ENCODE measurements at places on chromosomes 6 and 20.

DNA sequence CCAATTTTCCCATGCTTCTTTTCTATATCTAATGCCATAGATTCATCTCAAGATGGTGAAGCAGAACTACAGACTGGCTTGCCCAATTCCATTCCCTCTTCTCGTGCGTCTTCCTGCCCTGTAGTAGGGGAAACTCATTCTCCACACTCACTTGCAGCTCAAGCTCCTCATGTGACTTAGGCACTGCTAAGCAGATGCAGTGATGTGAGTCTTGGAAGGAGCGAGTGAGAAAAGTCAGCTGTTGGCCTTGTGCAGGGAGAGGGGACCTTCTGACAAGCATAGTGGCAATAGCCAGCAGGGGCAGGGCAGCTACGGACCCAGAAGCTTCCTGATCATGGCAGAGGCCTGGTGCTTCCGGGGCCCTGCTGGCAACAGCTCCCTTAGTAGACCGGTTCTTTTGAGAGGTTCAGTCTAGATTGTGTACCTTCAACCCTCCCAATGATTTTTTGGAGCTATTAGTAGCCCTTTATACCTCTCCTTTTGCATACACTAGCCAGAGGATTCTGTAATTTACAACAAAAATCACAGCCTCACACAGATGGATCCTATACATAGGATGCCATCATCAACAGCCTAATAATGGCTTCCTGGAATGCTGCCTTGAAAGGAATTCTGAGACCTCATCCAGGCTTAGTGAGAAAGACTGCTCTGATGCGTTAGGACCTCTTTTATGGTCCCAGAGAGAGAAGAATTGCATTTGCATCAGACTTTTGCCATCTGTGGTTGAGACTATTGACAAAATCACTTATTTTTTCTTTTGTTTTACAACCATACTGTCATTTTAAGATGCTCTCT is 121.5 kb upstream of the RIPOR2 start:
- DNase-seq: no peak

DNA sequence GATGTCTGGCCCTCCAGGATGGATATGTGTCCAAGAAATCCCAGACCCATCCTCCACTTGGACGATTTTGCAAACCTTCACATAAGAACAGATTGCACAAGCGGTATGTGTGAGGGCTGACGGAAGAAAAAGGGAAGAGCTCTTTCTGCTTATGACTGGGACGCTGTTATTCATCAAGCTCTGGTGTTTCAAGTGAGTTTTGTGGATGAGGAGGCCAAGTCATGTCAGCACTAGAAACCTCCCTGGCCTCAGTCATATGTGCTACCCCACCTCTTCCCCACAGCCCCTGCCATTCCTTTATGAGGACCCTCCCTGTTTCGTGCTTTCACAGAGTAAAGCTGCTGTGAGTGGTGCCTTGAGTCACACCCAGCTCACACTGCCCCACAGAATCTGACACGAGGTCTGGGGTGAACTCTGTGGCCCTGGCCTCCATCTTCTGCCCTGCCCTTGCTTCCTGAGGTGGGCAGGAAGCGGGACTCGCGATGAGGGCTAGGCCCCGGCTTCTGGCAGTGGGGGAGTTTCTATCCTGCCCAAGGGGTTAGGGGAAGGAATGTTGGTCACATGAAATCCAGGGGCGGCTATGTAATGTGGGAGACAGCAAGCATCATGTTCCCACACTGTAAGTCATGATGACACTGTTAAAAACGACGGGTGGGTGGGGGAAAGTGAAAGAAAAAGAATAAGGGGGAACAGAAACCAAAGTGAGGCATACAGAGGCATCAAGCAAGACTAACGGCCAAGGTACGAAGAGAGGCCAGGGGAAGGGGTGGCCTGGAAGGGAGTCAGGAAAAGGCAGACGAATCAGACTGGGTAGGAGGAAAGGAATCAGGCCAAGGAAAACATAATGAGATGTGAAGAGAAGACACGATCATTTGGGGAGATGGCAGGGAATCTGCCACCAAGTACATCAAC is 78.1 kb downstream of the PRDM1 start:
- no peak for DNase-seq

DNA sequence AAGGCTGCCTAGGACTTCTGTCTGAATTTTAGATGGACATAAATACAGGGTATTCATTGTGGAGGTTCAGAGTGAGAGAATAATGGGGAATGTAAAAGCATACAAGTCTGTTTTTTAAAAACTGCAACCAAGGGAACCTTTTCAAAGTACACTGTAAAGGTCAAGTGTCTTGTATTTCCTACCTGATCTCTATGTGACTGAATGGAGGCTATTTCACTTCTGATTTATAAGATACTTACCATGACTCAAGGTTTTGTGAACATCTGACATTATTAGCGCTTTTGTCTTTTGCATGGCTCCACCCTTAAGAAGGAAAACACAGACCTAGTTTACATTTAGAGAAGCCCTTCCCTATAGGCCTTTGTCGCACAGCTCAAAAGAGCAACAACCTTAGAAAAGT is 126.5 kb downstream of the ZFAND3 start:
- DNase-seq: no peak

DNA sequence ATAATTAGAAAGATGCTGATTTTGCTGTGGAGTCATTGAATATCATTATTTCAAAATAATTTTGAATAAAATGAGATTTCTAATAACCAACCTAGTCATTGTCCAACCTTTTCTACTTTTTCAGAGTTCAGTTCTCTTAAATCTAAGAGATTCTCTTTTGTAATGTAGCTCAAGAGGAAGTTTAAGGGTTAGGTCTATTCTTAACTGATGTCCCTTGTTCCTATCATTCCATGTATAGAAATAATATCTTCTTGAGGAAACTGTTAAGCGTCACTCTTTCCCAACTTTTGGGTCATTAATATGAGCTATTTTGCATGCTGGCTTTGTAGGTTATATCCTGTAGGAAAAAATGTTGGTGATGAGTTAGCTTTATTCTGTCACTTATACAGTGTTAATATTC is 27.0 kb downstream of the RNF144B start:
- no peak for DNase-seq

DNA sequence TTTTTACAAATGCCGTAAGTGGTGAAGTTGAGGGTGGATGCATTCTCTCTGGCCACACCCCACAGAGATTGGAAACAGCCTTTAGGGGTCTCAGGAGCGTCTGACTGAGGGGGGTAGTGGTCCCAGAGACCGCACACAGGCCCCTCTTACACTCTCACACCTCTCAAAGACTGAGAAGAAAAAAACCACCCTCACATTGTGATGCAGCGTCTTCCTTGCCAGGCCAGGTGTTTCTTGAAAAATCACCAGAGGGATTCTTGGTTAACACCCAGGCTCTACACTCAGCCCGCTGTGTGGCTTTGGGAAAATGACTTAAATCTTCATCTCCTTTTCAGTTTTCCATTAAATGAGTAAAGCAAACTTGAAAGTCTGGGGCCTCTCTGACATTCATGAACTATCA is 115.8 kb upstream of the SPTLC3 start:
- DNase-seq: no peak

DNA sequence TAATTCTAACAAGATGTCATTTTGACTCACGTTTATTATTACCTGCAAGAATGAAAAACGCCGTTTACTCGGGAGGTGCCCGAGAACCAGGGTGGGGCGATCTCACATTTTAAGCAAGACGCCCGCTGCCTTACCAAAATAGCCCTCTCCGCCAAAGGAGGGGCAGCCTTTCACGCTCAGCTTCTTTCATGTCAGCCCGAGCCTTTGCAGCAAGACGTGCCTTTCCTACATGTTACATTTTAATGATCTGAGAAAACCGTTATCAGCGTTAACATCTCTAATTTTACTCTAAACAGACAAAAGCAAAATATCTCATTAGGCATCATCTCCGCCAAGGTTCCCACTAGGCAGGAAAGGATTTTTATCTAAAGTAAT is 2.0 kb downstream of the BACH2 start:
- no peak for DNase-seq

DNA sequence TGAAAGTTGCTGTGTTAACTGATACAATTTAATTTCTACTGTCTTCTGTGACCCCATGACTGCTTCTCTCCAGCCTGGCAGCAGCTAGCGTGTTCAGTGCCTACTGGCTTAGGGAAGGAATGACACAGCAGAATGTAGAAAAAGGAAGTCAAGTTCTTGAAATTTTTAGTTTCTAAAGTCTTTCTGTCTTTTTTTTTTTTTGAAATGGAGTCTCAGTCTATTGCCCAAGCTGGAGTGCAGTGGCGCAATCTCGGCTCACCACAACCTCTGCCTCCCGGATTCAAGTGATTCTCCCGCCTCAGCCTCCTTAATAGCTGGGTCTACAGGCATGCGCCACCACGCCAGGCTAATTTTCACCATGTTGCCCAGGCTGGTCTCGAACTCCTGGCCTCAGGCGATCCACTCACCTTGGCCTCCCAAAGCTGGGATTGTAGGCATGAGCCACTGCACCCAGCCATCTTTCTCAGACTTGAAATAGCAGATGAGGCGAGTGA is 39.3 kb downstream of the PCNA start:
- no peak for DNase-seq

DNA sequence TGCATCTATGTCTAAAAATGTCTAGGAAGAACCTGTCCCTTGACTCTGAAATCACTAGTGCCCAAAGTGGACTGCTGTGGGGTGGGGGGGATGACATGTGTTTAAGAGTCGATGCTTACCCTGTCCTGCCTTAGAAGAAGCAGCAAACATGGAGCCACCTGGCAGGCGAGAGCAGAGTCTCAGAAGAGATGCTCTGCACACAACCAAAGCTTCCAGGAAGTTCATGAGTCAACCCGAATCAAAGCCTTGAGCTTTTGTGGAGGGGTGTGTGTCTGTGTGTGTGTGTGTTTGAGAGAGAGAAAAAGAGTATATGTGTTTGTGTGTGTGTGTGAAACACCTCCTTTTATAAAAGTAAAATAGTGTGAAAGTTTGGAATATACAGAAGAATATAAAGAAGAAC is 269.9 kb downstream of the ALDH8A1 start:
- no peak for DNase-seq

- no peak for DNase-seq
These were observed 1079.3 kb downstream of the EPHA7 start for GRCh38 chr6:92339936-92340640.

- DNase-seq: no peak
These were observed 17.2 kb downstream of the SMPDL3A start for GRCh38 chr6:122806291-122806690.

DNA sequence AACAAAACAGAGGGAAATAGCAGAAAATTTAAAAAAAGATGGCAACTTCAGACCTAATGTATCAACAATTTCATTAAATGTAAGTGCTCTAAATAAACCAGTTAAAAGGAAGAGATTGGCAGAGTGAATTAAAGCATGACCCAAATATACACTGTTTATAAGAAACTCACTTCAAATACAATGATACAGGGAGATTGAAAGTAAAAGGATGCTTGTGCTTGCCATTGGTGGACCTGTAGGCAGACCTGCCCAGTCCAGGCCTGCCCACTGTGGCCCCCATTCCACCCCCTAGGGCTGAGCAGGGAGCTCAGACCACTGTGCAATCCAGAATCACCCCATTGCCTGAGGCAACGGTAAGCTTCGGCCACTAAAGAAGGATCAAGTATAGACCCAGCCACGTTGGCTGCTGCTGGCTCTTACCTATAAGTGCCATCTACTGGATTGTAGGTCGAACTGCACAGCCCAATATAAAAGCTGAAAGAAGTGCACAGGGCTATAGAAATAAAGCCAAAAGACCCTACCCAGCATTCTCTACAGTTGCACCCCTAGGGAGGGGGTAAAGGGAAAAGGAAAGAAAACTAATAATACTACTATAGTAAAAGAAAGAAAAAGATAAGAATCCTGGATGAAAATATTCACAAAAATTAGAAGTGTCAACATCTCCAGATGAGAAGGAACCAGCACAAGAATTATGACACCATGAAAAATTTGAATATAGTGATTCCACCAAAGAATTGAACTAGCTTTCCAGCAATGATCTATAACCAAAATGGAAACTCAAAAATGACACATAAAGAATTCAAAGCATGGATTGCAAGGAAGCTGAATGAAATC is 36.1 kb downstream of the PSMB1 start:
- DNase-seq: no peak

GRCh38 chr6:3389390-3390167 is 67.3 kb downstream of the SLC22A23 start:
- DNase-seq: no peak

DNA sequence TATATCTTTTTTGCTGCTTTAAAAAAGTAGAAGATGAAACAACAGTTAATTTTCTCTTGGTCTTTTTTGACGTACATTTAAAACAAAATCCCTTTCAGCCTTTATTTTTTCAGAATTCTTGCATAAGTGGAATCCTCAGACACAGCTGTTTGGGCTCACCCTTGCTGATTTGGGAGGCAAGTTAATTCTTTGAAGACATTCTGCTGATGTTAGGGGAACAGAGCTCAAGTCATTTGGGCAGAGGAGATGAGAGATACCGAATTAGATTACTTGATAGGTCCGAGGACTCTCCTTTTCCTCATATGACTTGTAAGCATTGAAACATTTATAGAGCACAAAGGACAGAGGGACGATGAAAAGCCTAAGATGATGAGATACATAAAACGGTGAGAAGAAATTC is 567.9 kb upstream of the CITED2 start:
- DNase-seq: no peak

- DNase-seq: no peak
These were observed 48.1 kb downstream of the EBF4 start for GRCh38 chr20:2740702-2741101.

- no peak for DNase-seq
These were observed at the start of gene HCK for GRCh38 chr20:32052090-32052777. HCK (plus strand) TSS chr20:32052242.

DNA sequence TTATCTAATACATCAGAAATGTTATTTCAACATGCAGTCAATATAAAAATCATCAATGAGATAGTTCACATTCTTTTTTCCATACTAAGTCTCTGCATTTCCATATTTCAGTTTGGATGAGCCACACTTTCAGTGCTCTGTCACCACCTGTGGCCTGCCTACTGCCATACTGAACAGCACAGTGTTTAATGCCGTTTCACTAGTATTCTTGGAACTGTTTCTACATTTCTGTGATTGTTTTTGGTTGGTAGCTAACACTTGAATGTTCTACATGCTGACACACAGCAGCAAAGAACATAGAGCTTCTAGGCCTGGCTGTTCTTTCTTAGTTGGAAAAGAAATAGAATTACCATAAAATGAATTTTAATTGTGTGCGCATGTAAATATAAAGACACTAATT is 61.4 kb upstream of the KIF25 start:
- DNase-seq: no peak

DNA sequence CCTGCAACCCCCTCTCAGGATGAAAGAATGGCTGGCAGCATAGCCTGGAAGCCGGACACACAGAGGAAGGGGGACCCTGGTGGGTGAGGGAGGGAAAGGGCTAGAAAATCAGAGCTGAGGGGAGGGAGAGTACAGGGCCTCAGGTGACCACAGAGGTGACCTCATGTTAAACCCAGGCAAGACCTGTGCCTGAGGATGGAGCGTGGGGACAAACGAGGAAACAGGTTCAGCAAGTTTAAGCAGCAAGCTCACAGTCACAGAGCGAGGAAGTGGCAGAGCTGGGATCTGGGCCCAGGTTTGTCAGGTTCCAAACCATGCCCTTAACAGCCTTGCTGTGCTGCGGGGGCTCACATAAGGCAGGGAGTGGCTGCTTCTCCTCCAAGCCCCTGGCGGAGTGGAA is 4.0 kb upstream of the BPI start:
- no peak for DNase-seq

All from 8988T (cell line).